ENCODE measurements at places on chromosomes 16 and 17. TPM values are rescaled to one million over a fixed set of nuclear protein-coding genes. Genes with fewer than 3 reads are reported as not detected.

DNA sequence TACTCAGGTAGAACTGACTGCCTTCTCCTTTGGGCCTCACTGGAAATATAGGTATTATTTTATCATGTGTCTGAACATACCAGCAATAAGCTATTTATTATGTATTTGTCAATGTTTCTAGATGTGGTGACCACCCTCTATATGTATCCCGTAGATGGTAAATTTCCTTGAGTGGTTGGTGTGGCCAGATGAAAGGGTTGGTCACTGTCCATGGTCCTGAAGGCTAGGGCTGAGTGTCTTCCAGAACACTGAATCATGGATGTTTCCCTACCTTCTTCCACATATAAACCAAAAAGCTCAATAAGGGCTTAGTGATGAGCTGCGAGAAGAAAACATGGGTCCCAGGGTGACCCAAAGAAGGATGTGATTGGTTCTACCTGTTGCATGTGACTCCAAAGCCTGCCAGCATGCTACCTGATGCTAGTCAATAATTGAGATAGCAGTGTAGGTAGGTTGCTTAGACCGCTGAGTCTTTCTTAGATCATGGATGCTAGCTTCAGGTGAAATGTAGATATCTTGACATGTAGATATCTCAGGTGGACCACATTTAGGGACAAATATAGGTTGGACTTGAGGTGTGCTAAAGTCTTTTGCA is 150.3 kb downstream of the ASIC2 start:
- no peak for DNase-seq

DNA sequence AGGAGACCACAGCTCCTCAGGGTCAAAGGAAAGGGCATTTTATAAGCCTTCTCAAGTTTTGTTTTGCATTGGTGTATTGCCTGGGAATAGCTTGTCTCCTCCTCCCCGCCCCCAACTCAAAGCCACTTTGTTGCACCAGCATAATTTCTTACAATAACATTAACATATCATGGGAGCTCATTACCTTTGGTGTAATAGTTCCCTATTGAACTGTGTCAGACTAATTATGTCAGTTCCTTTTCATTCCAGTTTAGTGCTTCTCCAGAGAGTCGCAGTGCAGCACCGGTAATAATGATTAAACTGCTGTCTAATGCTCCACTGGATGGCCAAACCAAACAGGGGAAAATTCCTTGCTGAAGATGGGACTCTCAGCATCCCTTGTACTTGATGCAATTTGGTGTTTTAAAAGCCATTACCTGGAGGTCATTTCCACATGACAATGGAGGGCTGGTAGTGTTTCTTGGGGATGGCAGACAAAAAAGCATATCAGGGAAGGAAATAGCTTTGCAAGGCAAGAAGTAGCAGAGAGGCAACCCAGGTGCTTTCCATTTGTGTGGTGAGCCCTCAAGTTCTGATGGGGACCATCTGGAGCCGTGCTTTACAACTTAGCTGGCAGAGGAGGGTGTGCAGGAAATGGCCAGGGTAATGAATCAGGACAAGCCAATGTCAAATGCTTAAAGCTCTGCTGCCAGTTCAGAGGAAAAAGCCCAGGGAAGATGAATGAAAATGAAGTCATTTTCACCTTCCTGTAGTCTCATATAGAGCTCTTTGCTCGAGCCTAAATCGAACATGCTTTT is 91.5 kb upstream of the NLRP1 start:
- DNase-seq, result no peak

GRCh38 chr17:29778956-29779811 is 150.8 kb downstream of the SSH2 start:
- peak; percentile 73 for DNase-seq

DNA sequence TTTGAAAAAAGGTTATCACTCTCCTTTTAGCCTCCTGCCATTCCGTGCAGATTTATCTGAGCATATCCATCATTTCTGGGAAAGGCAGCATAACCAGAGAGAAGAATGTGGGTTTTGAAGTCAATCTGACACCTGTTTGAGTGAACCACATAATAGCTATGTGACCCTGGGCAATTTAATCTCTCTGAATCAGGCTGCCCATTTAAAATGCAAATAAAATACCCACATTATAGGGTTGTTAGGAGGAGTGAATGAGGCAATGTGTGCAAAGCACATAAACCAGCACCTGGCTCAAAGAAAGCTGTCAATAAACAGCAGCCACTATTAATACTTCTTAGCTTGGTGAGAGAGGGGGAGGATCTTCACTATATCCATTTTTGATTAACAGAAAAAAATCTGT is 88.0 kb downstream of the CACNG1 start:
- DNase-seq, result no peak

GRCh38 chr16:57479205-57479975 is 6.9 kb downstream of the DOK4 start:
- no peak for DNase-seq

GRCh38 chr17:81576621-81577277 is 24.6 kb upstream of the FAAP100 start:
- DNase-seq, result no peak

GRCh38 chr17:7586673-7587419 is 3.0 kb downstream of the SOX15 start:
- no peak for DNase-seq

The C17orf78 gene
- 1.6 TPM for total RNA-seq

The CHST4 gene
- 0.33 TPM for total RNA-seq

GRCh38 chr17:4293572-4293971 is 29.8 kb upstream of the ANKFY1 start:
- DNase-seq, result no peak

DNA sequence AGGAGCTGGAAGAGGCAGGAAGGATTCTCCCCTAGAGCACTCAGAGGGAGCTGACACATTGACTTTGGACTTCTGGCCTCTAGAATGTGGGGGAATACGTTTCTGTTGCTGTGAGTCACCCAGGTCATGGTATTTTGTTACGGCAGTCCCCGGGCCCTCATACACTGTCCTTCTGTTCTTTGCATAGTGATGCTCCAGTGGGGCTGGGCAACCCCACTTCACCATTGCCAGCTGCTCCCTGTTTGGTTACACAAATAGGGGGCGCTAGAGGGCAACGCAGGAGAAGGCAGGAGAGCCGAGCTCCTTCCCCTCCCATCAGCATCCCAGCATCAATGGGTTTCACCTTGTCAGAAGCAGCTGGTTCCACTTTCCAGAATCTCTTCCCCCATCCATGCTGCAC is 257.7 kb upstream of the FOXF1 start:
- no peak for DNase-seq

The CDRT15L2 gene
- not detected for total RNA-seq

DNA sequence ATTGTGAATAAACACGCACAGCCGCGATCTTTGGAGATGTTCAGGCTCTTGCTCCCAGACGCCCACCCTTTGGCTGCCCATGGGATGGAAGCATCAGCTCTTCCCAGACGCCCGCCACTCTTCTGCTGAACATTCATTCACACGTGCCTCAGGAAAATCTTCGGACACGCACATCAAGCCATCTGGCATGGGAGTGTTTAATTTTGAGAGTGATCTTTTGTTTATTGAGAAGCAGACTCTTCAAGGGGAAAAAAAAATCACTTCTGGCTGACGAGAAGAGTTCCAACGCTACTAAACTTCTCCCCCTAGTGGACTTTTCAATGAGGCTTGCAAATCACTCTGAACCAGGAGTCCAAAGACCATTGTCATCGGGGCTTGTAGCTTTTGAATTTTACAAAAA is 62.0 kb upstream of the NUDT7 start:
- DNase-seq, result no peak

Measured in type B pancreatic cell (in vitro differentiated cells).